Activated CD4-positive, alpha-beta T cell treated with anti-CD3 and anti-CD28 coated beads for 36 hours (primary cell): ENCODE measurements at places on chromosomes 7 and 10. TPM values are rescaled to one million over a fixed set of nuclear protein-coding genes. Genes with fewer than 3 reads are reported as not detected.

- H3K27ac ChIP-seq, result no peak overlapping the region
- H3K4me1 ChIP-seq, result peaks cover 4% of the 10 kb centered on the region
- H3K27me3 ChIP-seq, result peaks cover 12% of the 10 kb centered on the region
- H3K4me3 ChIP-seq, result no peak overlapping the region
- no peak for DNase-seq
These were observed 371.9 kb downstream of the PHF14 start for GRCh38 chr7:11345621-11346020.

DNA sequence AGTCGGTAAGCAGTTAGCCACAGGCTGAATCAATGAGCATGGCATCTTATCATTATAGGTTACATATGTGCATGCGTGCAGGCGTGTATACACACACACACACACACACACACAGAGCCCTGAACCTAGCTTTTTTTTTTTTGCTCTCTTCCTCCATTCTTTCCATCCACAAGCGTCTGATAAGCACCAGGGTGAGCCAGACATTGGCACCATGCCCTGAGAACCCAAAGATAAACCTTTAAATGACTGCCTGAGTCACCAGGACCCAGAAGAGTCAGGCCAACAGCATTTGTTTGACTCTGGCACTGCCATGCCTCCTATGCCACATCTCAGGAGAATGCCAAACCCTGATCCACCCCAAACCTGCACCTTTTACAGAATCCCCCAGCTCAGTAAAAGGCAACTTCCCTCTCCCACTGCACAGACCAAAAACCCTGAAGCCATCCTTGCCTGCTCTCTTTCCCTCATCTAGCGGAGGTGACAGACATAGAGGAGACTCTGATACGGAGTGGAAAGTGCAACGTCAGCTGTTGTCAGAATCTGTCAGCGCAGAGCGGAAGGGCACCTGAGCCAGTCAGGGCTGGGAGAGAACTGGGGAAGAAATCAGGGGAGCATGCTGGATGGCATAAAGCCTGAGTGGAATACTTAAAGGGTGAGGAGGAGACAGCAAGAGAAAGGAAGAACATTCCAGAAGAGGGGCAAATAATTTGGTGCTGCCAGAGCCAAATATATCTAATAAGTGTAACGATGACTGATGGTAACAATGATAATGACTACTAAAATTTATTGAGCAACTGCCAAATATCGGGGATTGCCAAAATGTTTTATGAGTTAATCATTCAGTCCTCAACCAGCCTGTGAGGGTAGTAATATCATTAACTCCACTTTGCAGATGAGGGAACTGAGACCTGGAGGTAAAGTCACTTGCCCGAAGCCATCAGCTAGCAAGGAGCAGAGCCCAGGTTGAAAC is 3.2 kb downstream of the PARP12 start:
- H3K4me3 ChIP-seq, result peak overlapping the region; percentile 78
- H3K27ac ChIP-seq, result peak overlapping the region; percentile 86
- peak; percentile 75 for DNase-seq
- H3K27me3 ChIP-seq, result no peaks in the 10 kb centered on the region
- peaks cover 42% of the 10 kb centered on the region for H3K4me1 ChIP-seq

DNA sequence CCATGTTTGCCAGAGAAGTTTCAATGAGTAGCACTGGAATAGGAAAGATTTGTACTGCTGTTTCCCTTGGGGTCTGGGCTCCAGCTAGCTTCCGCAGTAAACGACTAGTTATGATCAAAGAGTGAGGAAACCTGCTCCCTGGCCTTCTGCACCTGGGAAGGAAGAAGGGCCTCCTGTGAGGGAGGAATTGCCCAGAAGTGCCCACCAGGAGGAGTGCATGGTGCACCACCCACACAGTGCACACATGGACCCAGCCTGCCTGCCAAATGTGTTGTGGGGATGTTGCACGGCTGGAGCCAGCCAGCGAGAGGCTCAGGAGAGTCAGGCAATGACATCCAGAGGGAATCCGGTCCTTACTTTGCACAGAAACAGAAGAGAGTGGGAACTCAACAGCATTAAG is 27.0 kb upstream of the FAM107B start:
- no peak overlapping the region for H3K27ac ChIP-seq
- H3K36me3 ChIP-seq, result no peaks in the 10 kb centered on the region
- DNase-seq, result no peak
- no peaks in the 10 kb centered on the region for H3K27me3 ChIP-seq
- no peaks in the 10 kb centered on the region for H3K4me1 ChIP-seq

DNA sequence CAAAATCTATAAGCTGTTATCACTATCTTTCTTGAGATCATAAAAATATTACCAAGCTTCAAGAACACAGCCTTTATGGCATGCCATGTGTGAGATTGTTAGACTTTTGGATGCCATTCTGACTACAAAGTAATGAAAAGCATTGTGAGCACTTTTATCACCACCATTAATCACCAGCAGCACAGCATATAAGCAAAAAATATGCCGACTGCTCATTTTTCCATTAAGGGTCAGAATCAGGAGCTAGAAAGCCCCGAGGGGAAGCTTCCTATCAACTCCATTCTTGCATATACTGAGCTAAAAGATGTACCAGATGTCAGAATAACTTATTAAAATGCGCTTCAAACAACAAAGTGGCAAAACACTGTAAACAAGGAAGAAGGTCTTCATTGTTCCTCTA is 114.3 kb downstream of the LMBR1 start:
- H3K27me3 ChIP-seq, result no peaks in the 10 kb centered on the region
- H3K27ac ChIP-seq, result peak overlapping the region; percentile 27
- no peak for DNase-seq

DNA sequence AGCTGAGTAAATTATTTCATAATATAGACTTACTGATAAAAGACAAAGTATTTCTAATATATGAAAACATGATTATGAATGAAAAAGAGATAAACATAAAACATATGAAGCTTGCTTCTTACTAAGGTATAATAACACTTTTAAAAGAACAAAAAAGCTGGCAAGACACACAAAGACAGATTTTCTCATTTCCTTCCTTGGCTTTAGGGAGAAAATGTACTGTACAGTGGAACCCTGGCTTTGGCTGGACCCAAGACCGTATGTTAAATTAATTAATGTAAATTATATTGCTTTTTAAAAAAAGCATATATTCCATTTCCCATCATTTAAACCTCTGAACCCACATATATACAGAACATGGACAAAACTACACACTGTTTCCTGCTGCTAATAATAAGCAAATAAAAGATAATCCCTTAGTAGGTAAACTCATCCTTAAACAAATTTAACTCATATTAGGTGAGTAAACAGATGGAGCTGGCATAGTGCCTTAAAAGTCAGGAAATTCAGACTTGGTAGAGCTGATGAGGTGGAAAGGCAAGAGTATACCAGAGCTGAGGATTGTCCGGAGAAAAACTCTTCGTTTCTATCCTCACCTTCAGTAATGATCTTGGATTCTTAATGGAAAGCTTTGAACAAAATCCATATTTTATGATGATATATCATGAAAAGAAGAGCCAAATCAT is 1016.4 kb upstream of the KCND2 start:
- DNase-seq, result no peak
- no peaks in the 10 kb centered on the region for H3K4me1 ChIP-seq
- no peaks in the 10 kb centered on the region for H3K27me3 ChIP-seq
- H3K4me3 ChIP-seq, result no peak overlapping the region
- H3K27ac ChIP-seq, result no peak overlapping the region
- no peaks in the 10 kb centered on the region for H3K36me3 ChIP-seq

DNA sequence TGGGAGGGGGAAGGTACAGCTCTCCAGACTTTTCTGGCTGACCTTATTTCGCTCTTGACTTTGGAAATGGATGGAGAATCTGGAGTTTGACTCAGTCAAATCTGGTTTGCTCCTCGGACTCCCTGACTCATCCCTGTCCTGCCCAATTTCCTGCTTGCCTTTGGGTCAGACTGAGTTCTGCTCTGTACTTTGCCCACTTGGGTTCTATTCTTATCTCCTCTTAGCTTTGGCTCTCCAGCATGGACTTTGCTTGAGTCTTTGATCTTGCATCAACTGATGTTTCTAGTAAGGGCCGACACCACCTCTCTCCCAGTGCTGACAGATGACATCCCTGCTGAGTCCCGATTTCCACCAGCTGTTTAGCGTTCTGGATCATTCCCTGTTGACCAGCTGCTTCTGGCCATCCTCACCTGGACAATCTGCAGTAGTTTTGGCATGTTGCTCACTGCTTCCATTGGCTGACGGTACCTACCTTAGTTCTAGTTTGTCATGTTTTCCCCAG is 335.3 kb downstream of the SUGCT start:
- no peak for DNase-seq
- H3K4me3 ChIP-seq, result no peak overlapping the region
- H3K27me3 ChIP-seq, result no peaks in the 10 kb centered on the region
- H3K4me1 ChIP-seq, result peaks cover 3% of the 10 kb centered on the region
- H3K27ac ChIP-seq, result no peak overlapping the region
- H3K36me3 ChIP-seq, result no peaks in the 10 kb centered on the region

- DNase-seq, result no peak
- H3K27me3 ChIP-seq, result no peaks in the 10 kb centered on the region
- H3K27ac ChIP-seq, result no peak overlapping the region
- H3K36me3 ChIP-seq, result no peaks in the 10 kb centered on the region
- no peaks in the 10 kb centered on the region for H3K4me1 ChIP-seq
These were observed 681.4 kb downstream of the LRMDA start for GRCh38 chr10:76112826-76113150.

DNA sequence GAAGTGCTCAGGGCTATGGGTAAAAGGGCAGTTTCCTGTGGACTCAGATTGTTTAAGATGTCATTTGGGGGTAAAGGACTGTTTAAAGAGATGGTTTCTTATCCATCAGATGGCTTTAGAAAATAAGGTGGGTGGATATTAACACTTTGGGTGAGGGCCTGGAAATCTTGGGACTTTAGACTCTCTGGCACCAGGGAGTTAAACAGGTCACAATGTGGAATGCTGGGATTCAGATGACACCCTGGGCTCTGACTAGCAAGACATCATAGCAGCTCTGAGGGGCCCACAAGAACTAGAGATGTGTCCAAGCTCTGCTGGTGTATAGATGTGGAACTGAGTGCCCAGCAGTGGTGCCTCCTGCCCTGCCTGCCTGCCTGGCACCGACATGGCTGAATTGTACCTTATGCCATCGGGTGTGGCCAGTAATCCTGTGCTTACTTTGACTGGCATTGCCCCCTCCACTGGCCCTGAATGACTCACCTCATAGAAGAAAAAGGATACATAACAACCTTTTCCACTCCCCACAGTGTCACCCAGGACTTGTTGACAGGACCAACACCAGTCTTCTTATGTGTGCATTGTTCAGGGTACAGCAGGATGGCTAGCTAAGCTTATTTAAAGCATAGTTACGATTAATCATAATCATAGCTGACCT is 100.0 kb upstream of the PRR15 start:
- no peak overlapping the region for H3K27ac ChIP-seq
- peaks cover 2% of the 10 kb centered on the region for H3K27me3 ChIP-seq
- no peak for DNase-seq
- H3K36me3 ChIP-seq, result no peaks in the 10 kb centered on the region

- peaks cover 12% of the 10 kb centered on the region for H3K27me3 ChIP-seq
- H3K27ac ChIP-seq, result no peak overlapping the region
- no peaks in the 10 kb centered on the region for H3K4me1 ChIP-seq
These were observed 15.2 kb upstream of the ELFN1 start for GRCh38 chr7:1654738-1655475.

DNA sequence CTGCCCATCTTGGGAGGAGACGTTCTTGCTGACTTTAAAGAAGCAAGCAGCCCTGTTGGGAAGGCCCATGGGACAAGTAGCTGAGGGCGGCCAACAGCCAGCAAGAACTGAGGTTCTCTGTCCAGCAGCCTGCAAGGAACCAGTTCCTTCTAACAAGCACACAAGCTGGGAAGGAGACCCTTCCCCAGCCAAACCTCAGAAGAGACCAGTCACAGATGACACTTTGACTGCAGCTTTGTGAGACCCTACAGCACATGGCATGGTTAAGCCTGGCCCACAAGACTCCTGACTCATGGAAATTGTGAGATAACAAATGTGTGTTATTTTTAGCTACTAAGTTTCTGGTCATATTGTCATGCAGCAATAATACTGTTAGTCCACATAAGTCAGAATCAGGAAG is 99.9 kb downstream of the PRLHR start:
- H3K4me3 ChIP-seq, result no peak overlapping the region
- DNase-seq, result no peak
- peaks cover 23% of the 10 kb centered on the region for H3K27me3 ChIP-seq
- H3K36me3 ChIP-seq, result no peaks in the 10 kb centered on the region

GRCh38 chr7:2633538-2634266 is 1.9 kb downstream of the TTYH3 start:
- H3K4me3 ChIP-seq, result peak overlapping the region; percentile 91
- no peaks in the 10 kb centered on the region for H3K27me3 ChIP-seq
- H3K4me1 ChIP-seq, result peaks cover 14% of the 10 kb centered on the region
- H3K27ac ChIP-seq, result peak overlapping the region; percentile 83

DNA sequence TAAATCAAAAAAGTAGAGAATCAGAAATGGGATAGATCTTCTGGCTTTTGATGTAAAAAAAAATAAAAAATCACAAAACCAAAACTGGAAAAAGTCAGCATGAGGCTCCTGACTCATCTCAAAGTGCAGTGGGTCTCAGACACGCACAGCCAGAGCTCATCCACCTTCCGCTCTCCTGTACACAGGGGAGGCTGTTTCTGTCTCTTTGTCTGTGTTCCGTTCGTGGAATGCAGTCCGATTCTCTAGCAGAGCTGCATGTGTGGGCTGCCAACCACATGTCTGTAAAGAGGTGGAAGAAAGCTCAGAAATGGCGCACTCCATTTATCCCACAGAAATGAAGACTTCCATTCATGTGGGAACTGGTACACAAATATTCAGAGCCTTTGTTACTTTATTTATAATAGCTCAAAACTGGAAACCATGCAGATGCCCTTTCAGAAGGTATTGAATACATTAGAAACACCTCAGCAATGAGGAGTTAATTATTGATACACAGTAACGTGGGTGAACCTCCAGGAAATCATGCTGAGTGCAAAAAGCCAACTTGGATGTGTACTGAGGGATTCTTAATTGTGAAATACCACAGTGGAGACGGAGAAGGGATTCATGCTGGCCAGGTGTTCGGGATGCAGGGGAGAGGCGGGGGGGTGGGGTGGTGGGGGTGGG is 123.3 kb downstream of the TRRAP start:
- no peaks in the 10 kb centered on the region for H3K27me3 ChIP-seq
- no peak overlapping the region for H3K4me3 ChIP-seq
- H3K4me1 ChIP-seq, result no peaks in the 10 kb centered on the region
- H3K27ac ChIP-seq, result peak overlapping the region; percentile 38
- H3K36me3 ChIP-seq, result peaks cover 41% of the 10 kb centered on the region
- no peak for DNase-seq

GRCh38 chr10:22369434-22370072 is 24.3 kb downstream of the SPAG6 start:
- peaks cover 37% of the 10 kb centered on the region for H3K4me1 ChIP-seq
- H3K36me3 ChIP-seq, result no peaks in the 10 kb centered on the region

The CUBN gene
- total RNA-seq, result 0.25 TPM

The WEE2 gene
- total RNA-seq, result not detected

The NUTM2D gene
- 1.3 TPM for total RNA-seq

The PNPLA8 gene
- 14.2 TPM for total RNA-seq

The TEX36 gene
- total RNA-seq, result not detected

The SNX13 gene
- 23.9 TPM for total RNA-seq

The SGCE gene
- 1.1 TPM for total RNA-seq

The SEMA3D gene
- total RNA-seq, result not detected

The PNLIPRP1 gene
- not detected for total RNA-seq

The VIPR2 gene
- 0.42 TPM for total RNA-seq

The MYO1G gene
- 369 TPM for total RNA-seq
